ENCODE measurements at places on chromosomes 4 and X. TPM values are rescaled to one million over a fixed set of nuclear protein-coding genes. Genes with fewer than 3 reads are reported as not detected.

CDX4 gene
- not detected for total RNA-seq

ANAPC10 gene
- total RNA-seq: 13.3 TPM

MAGEE1 gene
- total RNA-seq: 9.8 TPM

DNA sequence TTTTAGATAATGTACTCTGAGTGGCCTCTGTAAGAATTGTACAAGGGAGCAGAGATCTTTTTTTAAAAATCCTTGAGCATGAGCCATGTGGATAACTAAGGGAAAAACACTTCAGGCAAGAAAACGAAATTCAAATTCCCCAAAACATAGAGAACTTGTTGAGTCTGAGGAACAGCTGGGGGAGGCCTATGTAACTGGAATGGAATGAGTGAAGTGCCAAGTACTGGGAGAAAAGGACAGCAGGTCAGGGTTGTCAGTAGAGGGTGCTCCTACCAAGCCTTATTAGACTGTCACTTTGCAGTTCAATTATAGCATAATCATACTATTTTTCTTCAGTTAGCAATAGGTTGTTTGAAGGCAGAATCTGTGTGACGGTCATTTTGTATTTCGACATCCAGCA lies 135.1 kb downstream of the ARHGAP6 start:
- no peaks in the 10 kb centered on the region for H3K27me3 ChIP-seq
- no peak overlapping the region for H3K4me3 ChIP-seq
- DNase-seq: no peak
- no peaks in the 10 kb centered on the region for H3K4me1 ChIP-seq
